ENCODE measurements at places on chromosomes 11 and 22.

GRCh38 chr11:61769169-61769920 is 16.9 kb downstream of the MYRF start:
- DNase-seq: no peak

- DNase-seq: no peak
Observed at GRCh38 chr22:47396515-47396914, 634.1 kb downstream of the TBC1D22A start.

DNA sequence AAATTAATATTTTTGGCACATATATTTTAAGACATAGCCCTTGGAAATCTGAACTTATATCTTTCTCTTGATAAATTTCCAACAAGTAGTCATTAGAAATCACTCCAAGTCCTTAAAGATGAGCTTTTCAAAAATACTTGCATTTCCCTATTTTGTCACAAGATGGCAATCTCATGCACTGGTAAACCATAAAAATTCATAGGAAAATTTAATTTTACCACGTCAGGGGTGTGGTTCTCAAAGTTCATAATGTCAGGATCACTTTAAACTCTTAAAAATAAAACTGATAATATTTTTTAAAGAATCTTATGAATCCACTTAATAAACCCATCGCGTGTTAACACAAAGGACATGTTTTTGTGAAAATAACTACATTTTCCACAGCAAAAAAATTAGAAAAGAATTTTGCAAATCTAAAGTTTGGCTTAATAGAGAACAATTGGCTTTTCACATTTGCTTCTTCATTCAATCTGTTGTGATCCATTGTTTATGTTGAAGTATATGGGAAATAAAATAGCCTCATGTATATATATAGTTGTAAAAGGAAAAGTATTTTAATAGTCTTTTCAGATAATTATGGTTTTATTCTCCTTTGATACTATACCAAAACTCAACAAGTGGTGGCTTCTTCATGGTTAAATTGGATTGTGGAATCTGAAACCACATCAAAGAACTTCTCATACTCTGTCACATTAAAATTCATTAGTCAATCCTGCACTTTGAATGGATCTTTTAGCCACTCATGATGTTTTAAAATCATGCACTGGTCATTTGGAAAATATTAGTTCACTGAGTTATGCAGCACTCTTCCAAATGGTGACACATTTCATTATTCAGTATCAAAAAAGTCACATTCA is 169.1 kb downstream of the CADM1 start:
- peak; percentile 58 for DNase-seq

DNA sequence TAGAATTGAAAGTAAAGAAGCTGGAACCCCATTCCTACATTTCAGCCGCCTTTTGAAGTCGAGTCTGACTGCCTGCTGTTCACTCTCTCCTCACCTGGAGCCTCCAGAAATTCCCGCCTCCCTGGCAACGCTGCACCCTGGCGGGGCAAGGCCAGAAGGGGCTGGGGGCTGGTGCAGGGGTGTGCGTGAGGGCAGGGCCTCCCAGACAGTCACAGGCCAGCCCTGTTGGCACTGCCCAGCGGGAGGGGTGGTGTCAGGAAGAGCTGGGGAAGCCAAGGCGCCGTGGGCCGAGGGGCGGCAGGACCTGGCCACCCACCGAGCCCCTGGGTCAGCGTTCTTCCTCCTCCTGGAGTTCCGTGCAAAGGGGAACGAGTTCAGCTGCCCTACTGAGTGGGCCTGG is 123.2 kb downstream of the KCNQ1OT1 start:
- no peak for DNase-seq

Data from suppressor macrophage treated with lipopolysaccharide for 1 hour (primary cell).